Neuronal stem cell (in vitro differentiated cells): ENCODE measurements at places on chromosomes 4 and X.

- no peak for DNase-seq
Measured at GRCh38 chr4:138576684-138577083, 334.5 kb upstream of the SLC7A11 start.

DNA sequence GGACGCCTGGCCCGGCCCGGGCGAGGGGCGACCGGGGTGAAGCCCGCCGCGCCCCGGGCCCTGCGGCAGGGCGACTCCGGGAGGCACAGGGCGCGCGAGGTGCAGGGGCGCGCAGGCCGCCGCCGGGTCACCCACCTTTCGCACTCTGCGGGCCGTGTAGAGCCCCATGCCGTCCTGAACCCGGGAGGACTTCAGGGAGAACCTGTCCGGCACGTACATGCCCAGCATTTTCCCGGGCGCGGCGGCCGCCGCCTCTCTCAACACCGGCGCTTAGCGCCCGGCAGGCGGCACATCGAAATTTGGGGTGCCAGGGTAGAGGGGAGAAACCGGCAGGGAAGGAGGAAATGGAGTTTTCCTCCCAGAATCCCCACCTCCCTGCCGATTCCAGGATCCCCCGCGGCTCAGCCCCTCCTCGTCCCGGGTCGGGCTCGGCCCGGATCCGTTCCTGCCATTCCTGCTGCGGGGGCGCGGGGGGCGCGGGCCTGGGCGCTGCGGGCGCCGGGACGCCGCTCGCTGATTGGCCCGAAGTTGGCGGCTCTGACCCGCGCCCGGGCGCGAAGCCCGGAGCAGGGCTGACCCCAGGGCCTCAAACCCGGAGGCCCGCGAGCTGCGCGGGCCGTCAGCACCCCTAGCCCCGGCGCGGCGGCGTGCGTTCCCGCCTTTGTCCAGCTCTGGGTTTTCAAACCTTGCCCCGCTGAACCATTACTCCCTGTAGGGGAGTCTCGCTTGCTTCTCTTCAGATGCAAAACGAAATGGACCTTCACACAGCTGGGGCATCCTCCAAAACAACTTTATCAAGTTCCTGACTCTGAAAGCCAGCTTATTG, at the start of gene PRDM5:
Gene PRDM5, minus strand, starts transcription at position 346 of the 826 bp plus-strand sequence. Its CDS starts 118 bp downstream, at position 228.
- DNase-seq = peak; percentile 64

DNA sequence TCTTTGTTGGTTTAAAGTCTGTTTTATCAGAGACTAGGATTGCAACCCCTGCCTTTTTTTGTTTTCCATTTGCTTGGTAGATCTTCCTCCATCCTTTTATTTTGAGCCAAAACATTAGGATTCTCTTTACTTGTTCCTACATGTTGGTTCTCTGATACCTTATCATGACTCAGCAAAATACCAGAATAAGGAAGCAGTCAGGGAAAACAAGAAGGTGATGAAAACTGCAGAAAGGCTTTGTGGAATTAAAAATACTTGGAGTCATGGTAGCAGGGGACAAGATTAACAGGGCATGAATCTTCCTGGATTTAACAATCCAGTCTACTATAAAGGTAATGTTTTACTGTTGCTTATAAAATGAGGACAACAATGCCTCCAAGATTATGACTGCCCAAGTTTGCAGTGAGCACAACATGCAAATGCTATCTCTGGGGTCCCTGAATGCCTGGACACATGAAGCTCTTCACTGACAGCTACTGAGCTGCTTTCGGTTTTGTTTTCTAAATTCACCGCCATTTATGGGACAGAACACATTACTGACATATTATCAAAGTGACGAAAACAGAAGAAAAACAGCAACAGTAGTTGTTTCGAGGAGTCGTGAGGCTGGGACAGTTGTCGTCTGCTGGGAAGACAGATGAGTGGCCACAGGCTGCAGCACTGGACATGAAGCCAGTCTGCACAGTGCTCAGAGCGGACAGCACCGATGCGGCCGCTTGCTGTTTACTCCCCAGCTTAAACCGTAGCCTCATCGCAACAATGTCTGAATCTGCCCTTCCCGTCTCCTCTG, 174.5 kb upstream of the DKK2 start:
- DNase-seq = no peak

DNA sequence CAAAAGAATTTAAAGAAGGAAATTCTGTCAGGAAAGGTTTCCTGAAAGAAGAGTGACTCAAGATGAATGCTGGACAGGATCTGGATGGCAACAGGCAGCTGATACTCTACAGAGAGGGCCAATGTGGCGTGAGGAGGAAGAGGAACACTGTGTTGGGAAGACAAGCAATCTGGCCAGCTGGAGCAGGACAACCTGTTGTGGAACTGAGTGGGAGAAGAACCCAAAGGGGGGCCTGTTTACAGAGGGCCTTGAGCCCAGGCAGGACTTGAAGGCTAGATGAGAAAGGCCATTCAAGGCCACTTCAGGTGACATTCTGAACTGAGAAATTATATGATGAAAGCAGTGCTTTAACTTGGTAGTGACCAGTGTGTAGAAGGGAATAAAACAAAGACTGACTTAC, 8.5 kb downstream of the OTUD4 start:
- DNase-seq = no peak

GRCh38 chr4:144955104-144955503, 142.9 kb downstream of the ANAPC10 start:
- DNase-seq = no peak

GRCh38 chrX:2664502-2664901, 26.6 kb upstream of the CD99 start:
- DNase-seq = no peak
